Stimulated activated CD8-positive, alpha-beta memory T cell treated with anti-CD3 and anti-CD28 coated beads, Interleukin-4, amount 100 ng/mL, for 1 hour (primary cell): ENCODE measurements at places on chromosomes 3 and 15.

GRCh38 chr15:95323796-95324195, 1006.7 kb upstream of the NR2F2 start:
- DNase-seq, result no peak

DNA sequence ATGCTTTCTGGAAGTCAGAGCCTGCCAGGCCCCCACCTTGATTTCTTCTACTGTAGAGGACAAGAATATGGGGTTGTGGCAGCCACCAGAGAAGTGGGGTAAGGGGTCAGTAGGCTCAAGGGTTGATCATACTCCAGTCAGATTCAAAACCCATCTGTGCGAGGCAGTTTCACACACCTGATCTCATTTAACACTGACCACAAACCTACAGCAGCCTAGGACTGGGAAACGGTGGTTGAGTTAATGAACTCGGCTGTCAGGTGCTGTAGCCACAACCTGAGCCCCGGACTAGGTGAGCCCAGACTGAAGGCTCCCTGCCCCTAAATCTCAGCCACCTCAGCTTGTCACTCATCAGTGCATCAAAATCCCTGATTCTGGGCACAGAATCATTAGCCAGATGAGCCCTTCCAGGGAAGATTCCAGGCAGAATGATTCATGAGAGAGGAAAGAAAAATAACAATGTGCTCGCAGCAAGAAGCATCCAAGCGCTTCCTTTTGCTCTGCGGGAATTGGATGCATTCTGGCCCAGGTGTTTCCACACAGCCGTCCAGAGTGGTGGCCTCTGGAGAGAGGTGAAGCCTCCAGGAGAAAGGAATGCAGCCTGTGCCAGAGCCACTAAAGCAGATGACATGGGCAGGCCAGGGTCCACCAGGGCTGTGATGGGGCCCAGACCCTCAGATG, 102.1 kb downstream of the SRGAP3 start:
- no peak for DNase-seq

GRCh38 chr15:56972426-56972825, 54.0 kb downstream of the TCF12 start:
- DNase-seq, result no peak

DNA sequence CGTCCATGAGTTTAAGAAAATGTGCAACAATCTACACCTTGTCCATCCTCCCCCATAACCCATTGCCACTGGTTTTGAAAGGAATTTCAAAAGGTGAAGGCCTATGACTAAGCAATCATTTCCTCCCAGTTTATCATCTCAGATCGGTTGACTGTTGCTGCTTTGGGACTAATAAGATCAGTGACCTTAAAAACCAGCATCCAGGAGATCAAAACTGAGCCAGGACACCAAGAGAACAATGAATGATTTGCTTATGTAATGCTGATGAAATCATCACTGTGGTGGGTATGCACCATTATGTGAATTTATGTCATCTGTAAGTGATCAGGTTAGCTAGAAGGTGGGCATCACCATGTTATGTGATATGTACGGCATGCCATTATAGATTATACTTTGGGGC, 195.5 kb downstream of the SSR3 start:
- DNase-seq, result no peak

GRCh38 chr3:164912916-164913315, 165.4 kb downstream of the SI start:
- no peak for DNase-seq
